ENCODE measurements at places on chromosomes 4 and X.
A peak's percentile ranks its signal among the peaks of the same experiment; 100 is the strongest.

GRCh38 chr4:85084371-85085094 is 118.0 kb upstream of the WDFY3 start:
- DNase-seq = peak; percentile 65

- DNase-seq = peak; percentile 71
These were observed 2.7 kb downstream of the FAT4 start for GRCh38 chr4:125317525-125317877.

GRCh38 chr4:188113156-188113555 is 3.8 kb upstream of the TRIML2 start:
- DNase-seq = no peak

DNA sequence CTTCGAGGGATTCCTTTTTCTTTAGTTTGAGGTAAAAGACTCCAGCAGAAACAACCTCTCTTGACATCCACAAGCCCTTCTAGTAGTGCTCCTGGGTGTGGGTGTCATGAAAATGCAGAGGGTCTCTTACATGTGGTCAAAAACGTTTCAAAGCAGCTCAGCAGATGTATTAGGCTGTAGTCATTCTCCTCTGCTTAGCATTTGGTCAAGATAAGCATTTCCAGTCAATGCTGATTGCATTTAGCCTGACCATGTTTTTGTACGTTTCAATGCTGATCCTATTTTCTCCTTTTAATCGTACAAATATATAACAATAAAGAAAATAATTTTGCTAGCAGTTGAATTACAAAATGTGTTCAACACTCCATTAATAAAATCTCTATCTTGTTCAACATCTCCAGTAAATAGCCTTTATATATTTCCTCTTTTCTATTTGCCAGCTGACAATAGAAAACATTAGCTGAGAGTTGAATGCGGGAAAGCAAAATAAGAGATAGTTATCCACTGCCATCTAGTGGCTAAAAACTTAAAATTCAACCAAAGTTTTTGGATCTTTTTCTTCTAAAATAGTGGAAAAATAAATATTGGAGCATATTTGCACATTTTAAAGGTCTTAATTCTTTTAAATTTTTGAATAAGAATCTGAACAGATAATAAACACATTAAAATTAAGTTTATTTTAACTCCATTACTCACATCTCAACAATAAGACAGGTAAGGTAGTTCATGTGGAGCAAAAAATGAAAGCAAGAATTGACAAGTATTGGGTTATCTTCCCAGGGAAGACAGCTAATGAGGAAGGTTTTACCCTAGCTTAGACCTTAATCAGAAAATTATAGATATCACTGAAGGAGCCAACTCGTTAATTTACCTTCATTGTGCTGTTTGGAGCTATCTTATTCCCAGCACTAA is 15.2 kb upstream of the PACRGL start:
- peak; percentile 33 for DNase-seq

- DNase-seq = no peak
These were observed 20.5 kb downstream of the COMMD8 start for GRCh38 chr4:47442980-47443379.

- no peak for DNase-seq
These were observed 209.4 kb downstream of the VEGFC start for GRCh38 chr4:176583278-176583677.

DNA sequence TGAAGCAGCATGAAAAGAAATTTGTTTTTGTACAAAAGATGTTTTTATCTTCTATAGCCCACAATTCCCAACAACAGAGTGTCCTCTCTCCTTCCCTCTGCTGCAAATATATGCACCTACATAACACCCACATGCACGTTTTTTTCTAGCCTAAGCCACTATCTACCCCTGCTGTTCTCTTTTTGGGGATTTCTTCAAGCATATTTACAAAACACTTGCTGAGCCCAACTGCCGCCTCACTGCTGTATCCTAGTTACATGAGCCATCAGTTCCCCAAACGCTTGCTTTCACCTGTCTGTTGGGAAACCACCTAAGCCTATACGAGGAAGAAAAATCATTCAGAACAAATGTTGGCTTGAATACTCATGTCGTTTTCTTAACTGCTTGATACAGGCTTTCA is 127.2 kb downstream of the CHRNA9 start:
- DNase-seq = no peak

- peak; percentile 51 for DNase-seq
These were observed 7.5 kb downstream of the CLDN2 start for GRCh38 chrX:106927700-106928099.

- DNase-seq = no peak
These were observed 58.5 kb upstream of the AGTR2 start for GRCh38 chrX:116111934-116112595.
